ENCODE measurements at places on chromosomes 11 and 22.
A peak's percentile ranks its signal among the peaks of the same experiment; 100 is the strongest.

DNA sequence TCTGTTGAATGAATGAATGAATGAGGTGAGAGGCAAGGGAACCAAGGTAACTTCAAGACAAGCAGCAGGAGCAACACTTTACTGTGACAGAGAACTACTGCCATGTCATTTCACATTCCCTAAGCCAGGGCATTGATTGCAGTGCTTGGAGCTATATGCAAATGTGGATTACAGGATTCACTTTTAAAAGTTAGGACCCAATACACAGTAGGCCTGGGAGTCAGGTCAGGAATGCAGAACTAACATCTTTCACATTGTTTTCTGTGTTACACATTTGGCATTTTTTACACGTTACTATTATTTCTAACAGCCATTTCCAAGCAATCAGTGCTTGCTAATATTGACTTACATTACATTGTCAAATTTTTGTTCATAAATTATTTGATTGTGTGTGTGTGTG lies 26.2 kb upstream of the ME3 start:
- no peak overlapping the region for H3K4me3 ChIP-seq
- H3K4me1 ChIP-seq: peaks cover 61% of the 10 kb centered on the region
- DNase-seq: no peak
- peak overlapping the region; percentile 25 for H3K27ac ChIP-seq
- no peaks in the 10 kb centered on the region for H3K36me3 ChIP-seq
- no peaks in the 10 kb centered on the region for H3K27me3 ChIP-seq

DNA sequence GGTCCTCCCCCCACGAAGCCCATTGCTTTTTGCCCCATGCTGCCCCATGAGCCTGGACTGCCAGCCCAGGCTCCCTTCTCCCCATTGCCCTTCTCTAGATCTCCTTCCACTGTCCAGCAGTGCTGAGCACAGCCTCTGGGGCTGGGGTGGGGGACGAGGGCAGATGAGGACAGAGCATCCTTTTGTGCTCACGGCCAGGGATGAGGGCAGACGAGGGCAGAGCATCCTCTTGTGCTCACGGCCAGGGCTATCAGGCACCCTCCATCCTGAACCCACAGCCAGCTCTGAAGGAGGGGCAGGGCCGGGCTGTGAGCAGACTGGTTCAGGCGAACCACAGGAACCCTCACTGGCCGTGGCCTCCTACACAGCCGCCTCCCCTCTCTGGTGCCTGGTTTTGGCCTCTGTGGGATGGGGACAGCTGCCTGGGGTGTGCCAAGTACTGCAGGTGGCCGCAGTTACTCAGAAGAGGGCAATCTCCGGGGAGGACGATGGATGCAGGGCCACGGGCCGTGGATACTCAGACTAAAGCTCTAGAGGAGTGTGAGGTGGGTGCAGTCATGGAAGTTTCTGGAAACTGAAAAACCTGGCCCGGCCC lies 1258.8 kb downstream of the BRD1 start:
- no peaks in the 10 kb centered on the region for H3K4me1 ChIP-seq
- H3K27me3 ChIP-seq: peaks cover 73% of the 10 kb centered on the region
- no peaks in the 10 kb centered on the region for H3K36me3 ChIP-seq
- H3K27ac ChIP-seq: no peak overlapping the region
- no peak overlapping the region for H3K4me3 ChIP-seq
- DNase-seq: no peak

GRCh38 chr22:48018346-48018745 lies 1255.9 kb downstream of the TBC1D22A start:
- no peak overlapping the region for H3K27ac ChIP-seq
- H3K36me3 ChIP-seq: no peaks in the 10 kb centered on the region
- DNase-seq: no peak
- peaks cover 98% of the 10 kb centered on the region for H3K27me3 ChIP-seq

DNA sequence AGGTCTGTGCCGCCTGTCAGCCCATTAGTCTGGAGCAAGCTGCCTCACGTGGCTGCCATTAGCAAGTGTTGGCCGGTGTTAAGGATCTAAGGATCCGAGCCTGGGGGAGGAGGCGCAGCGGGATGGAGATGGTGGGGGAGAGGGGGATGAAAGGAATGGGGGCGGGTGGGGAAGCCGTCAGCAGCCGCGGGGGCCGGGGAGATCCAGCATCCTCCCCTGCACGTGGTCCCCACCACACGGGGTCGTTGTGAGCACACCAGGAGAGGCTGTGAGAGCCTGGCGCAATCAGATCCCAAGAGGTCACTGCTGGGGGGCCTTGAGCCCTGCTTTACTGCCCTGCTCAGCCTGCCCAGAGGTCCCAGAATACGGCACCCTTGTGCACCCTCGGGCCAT lies 7.3 kb downstream of the CABP7 start:
- no peaks in the 10 kb centered on the region for H3K4me1 ChIP-seq
- no peaks in the 10 kb centered on the region for H3K36me3 ChIP-seq
- no peak overlapping the region for H3K4me3 ChIP-seq
- H3K27ac ChIP-seq: no peak overlapping the region
- no peak for DNase-seq
- H3K27me3 ChIP-seq: no peaks in the 10 kb centered on the region

GRCh38 chr11:109851780-109852390 lies 241.3 kb upstream of the ZC3H12C start:
- DNase-seq: no peak
- no peak overlapping the region for H3K27ac ChIP-seq
- H3K36me3 ChIP-seq: no peaks in the 10 kb centered on the region
- H3K27me3 ChIP-seq: no peaks in the 10 kb centered on the region

DNA sequence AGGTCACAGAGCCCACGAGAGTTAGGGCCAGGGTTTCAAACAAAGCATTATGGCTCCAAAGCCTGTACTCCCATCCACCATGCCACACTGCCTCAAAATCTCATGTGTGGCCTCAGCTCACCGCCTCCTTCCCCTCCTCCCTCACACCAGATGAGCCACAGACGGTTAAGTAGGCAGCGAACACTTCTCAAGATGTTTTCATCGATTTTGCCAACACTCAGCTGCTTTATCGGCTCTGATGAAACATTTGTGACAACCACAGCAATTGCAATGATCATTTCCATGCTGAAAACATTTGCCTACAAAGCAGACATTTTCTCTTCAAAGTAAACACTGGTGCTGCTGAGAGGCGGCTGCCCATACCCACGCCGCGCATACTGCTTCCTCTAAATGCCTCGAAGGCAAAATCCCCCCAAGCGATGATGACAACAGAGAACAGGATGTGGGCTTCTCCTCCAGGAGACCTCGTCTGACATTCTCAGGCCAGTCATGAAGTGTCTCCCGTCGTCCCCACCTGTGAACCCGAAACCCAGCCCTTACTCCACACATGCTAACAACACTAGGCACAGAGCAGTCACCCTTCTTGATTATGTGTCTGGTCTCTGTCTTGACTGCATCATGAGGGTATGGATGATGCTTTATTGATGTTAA lies 599.2 kb downstream of the SOX6 start:
- H3K27ac ChIP-seq: no peak overlapping the region
- no peak overlapping the region for H3K4me3 ChIP-seq
- H3K36me3 ChIP-seq: no peaks in the 10 kb centered on the region
- DNase-seq: no peak

- DNase-seq: peak; percentile 44
- H3K4me1 ChIP-seq: peaks cover 41% of the 10 kb centered on the region
- H3K27ac ChIP-seq: no peak overlapping the region
- H3K27me3 ChIP-seq: no peaks in the 10 kb centered on the region
Measured at GRCh38 chr22:29345932-29346331, 30.4 kb upstream of the RASL10A start.

- no peaks in the 10 kb centered on the region for H3K36me3 ChIP-seq
- H3K27me3 ChIP-seq: no peaks in the 10 kb centered on the region
- DNase-seq: no peak
- no peaks in the 10 kb centered on the region for H3K4me1 ChIP-seq
- no peak overlapping the region for H3K4me3 ChIP-seq
- H3K27ac ChIP-seq: no peak overlapping the region
Measured at GRCh38 chr11:60204922-60205321, 22.0 kb upstream of the MS4A6A start.

GRCh38 chr22:43240614-43241013 lies 53.7 kb upstream of the TTLL12 start:
- no peaks in the 10 kb centered on the region for H3K4me1 ChIP-seq
- H3K27me3 ChIP-seq: peaks cover 56% of the 10 kb centered on the region
- H3K36me3 ChIP-seq: no peaks in the 10 kb centered on the region
- no peak for DNase-seq
- H3K4me3 ChIP-seq: no peak overlapping the region

- no peaks in the 10 kb centered on the region for H3K27me3 ChIP-seq
- no peaks in the 10 kb centered on the region for H3K36me3 ChIP-seq
- no peak overlapping the region for H3K4me3 ChIP-seq
- H3K4me1 ChIP-seq: peaks cover 73% of the 10 kb centered on the region
- H3K27ac ChIP-seq: peak overlapping the region; percentile 51
- DNase-seq: peak; percentile 62
Measured at GRCh38 chr22:45481661-45482060, 21.0 kb upstream of the FBLN1 start.

DNA sequence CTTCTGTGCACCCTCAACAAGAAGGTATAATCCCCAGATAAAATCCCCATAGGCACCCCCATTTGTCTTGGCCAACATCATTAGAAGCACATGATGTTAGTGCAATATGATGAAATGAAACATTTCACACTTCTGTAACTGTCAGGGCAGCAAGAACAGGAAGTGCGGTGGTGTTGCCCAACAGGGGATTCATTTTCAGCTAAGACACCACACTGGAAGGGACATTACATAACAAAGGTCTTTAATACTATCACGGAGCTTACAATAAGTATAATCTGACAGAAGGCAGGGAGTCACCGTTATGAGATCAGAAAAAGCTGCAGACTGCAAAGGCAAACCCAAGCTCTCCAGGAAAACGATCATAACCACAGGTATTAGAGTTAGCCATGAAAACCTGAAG lies 2.0 kb downstream of the OR52W1 start:
- H3K4me1 ChIP-seq: no peaks in the 10 kb centered on the region
- H3K27ac ChIP-seq: no peak overlapping the region
- no peak overlapping the region for H3K4me3 ChIP-seq
